ENCODE measurements at places on chromosomes 1 and 21.

GRCh38 chr21:37338671-37339551 lies 27.7 kb upstream of the DYRK1A start:
- DNase-seq = no peak

- DNase-seq = no peak
Observed at GRCh38 chr1:109719337-109719837, 7.3 kb downstream of the GSTM5 start.

GRCh38 chr1:107531065-107531908 lies 390.4 kb downstream of the NTNG1 start:
- DNase-seq = no peak

- no peak for DNase-seq
Observed at GRCh38 chr1:164735315-164736052, 176.5 kb downstream of the PBX1 start.

- no peak for DNase-seq
Observed at GRCh38 chr1:68777851-68778250, 281.0 kb upstream of the DEPDC1 start.

DNA sequence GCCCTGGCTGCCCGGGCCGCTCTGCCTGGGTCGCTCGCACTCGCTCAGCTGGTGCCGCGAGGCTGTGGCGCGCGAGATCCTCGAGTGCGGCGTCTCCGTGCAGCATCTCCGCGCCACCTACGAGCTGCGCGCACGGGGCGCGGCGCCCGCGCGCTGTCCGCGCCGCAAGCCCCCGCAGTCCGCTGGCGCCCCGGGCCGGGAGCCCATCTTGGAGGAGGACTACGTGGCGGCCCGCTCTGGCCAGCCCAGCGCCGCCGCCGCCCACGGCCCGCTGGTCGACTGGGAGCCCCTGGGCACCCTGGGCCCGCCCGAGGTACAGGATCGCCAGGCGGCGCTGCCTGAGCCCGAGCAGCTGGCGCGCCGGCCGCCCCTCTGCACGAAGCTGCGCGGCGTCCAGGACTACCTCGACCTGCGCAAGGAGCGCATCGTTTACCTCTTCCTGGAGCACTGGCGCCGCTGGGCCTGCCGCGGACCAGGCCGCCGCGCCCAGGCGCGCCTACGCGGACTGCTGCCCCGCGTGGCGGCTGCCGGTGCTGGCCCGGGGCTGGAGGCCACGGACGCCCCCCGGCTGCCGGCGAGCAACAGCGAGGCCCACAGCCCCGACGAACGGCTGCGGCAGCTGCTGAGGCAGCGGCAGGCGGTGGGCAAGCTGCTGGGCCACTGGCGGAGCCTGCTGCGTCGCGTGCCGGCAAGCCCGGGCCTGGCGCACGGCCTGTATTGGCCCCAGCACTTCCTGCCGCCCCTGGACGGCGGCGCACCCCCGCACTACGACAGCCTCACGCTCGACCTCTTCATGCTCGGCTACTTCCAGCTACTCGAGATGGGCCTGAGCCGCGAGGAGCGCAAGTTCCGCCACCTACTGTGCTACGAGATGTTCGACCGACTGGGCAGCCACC lies 10.9 kb downstream of the TNFRSF25 start:
- DNase-seq = no peak

- no peak for DNase-seq
Observed at GRCh38 chr21:36423771-36424433, 38.7 kb downstream of the CHAF1B start.

- DNase-seq = no peak
Observed at GRCh38 chr1:23341931-23342692, 2.0 kb downstream of the HNRNPR start.

- DNase-seq = no peak
Observed at GRCh38 chr21:44878053-44878982, 4.8 kb upstream of the PTTG1IP start.

GRCh38 chr1:150154143-150154542 lies 4.4 kb downstream of the PLEKHO1 start:
- DNase-seq = no peak

- no peak for DNase-seq
Observed at GRCh38 chr1:25843483-25843882, 15.8 kb downstream of the AUNIP start.

GRCh38 chr1:179793281-179793680 lies 50.2 kb downstream of the FAM163A start:
- no peak for DNase-seq

All from NCI-H446 (cell line).